ENCODE measurements at places on chromosomes 5 and 9.

DNA sequence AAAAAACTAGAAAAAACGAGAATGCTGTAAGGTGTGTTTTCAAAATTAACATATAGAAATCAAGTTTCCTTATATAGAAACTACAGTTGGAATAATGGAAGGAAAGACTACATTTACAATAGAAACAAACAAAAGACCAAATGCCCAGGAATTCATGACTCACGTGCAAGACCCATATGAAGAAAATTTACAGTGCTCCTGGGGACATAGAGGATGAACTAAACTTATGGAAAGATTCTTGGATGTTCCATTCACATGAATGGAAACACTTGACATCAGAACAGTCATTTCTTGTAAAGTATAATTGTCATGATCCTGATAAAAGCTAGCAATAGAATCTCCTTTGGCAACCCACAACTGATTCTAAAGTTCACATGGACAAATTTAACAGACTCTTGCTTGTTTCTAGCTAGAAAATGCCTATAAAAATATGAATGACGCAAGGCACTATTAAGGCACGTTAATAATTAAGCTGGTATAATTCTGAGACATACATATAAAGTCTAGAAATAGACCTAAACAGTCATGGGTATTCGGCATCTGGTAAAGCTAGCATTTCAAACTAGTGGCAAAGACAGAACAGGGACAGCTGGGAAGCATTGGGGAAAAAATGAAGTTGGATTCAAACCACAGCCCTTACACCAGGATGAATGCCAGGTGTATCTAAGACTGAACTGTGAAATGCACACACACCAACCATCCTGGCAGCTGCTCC is 5.1 kb upstream of the ZFP62 start:
- DNase-seq, result no peak

DNA sequence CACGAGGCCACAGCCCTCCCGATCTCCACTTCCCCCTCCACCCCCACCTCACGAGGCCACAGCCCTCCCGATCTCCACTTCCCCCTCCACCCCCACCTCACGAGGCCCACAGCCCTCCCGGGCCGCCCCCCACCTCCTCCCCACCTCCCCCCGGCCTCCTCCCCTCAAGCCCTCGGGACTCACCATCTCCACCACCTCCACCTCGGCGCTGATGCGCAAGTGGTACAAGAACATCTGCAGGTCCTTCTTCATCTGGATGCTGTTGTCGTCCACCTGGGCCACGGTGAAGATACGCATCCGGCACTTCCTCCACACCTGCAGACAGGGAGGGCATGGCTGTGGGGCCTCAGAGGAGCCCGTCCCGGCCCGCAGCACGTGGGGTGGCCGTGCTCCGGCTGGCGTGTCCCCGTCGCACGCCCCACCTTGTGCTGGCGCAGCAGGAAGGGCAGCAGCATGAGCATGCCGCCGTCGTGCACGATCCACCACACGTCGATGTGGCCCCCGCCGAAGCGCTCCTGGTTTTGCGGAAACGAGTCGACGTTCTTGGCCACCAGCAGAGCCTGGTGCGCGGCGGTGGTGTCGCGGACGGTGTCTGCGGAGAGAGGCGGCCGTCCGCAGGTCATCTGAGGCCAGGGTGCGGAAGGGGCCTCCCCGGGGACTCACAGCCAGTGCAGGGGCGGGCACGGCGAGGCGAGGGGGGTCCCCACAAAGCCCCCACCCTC is 48.0 kb downstream of the SLC12A7 start:
- no peak for DNase-seq

DNA sequence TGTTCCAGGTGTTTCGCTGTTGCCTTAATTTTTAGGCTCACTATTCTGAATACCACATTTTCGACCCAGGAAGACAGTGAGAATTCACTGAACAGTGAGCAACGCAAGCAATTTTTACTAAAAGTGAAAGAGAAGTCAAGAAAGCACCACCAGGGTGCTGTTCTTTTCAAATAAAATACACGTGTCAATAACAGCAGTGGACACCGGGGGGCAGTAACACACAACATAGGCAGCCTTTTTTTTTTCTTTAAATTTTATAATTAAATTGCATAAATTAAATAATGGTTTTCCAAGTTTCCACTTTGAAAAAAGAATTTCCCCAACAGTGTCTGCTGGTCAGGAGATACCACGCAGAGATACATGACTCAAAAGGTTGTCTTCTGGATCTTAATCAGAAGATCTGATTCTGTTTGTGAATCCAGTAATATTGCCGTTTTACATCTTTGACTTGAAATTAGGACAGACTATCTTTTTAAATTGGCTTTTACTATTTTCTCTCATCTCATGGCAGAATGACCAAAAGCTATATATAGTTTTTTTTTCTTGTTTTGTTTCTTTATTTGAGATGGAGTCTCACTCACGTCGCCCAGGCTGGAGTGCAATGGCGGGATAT is 47.1 kb upstream of the SH3GL2 start:
- peak; percentile 47 for DNase-seq

GRCh38 chr5:158951436-158952247 is 148.1 kb downstream of the EBF1 start:
- DNase-seq, result no peak

- no peak for DNase-seq
Measured at GRCh38 chr5:151483647-151484046, 36.2 kb downstream of the SLC36A1 start.

DNA sequence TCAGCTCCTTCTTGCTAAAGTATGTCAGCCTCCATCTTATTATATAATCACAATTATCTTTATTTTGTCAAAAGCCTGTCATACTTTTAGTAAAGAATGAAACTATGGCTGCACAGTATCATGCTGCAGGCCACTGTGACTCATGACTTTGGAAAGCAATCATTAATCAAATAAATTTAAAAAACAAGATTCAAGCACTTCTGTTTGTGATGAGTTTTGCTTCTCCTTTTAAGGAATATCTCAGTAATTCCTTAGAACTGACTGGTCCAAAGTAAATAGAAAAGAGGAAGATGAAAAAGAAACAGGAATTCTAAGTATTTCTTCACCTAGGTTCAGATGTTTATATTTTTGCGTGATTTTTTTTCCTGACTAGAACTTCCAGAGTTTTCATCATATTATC is 83.1 kb downstream of the EDIL3 start:
- DNase-seq, result no peak

- DNase-seq, result no peak
Measured at GRCh38 chr5:132446621-132447020, 44.0 kb downstream of the IRF1 start.

GRCh38 chr5:1913578-1913977 is 30.9 kb upstream of the IRX4 start:
- no peak for DNase-seq

GRCh38 chr5:142952229-142952628 is 182.1 kb downstream of the ARHGAP26 start:
- no peak for DNase-seq

DNA sequence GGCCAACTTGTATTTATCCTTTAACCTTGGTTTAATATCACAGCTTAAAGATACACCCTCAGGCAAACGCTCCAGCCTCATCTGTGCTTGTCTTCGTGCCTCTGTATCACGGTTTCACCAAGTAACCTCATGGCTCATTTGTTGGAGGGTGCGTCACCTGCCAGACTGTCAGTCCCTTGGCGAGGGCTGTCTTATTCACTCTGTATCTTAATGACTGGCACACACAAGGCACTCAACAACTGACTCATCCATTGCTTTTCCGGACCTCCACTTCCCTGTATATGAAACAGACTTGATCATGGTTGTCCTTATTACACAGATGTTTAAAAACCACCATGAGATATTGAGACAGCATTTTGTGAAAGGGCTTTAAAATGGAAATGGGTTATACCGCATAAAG is 28.0 kb downstream of the LCP2 start:
- DNase-seq, result peak; percentile 97

- no peak for DNase-seq
Measured at GRCh38 chr5:34707451-34708107, 51.5 kb downstream of the RAI14 start.

GRCh38 chr5:58114324-58114723 is 345.6 kb downstream of the PLK2 start:
- DNase-seq, result no peak

DNA sequence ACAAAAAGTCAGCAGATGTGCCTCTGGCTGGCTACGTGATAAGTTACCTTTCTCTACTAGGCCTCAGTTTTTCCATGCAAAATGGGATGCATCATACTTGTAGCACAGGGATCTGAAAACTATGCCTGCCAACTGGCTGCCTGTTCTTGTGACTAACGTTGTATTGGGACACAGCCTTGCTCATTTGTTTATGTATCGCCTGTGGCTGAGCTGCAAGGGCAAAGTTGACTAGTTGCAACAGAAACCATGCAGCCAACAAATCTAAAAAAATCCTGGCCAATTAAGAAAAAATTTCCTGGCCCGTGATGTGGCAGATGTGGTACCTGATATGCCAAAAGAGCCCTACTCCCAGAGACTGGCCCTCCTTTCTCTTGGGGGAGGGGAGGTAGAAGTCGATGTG is 131.3 kb downstream of the SEC61B start:
- peak; percentile 82 for DNase-seq

- no peak for DNase-seq
Measured at GRCh38 chr9:116372081-116372673, 218.6 kb downstream of the PAPPA start.

DNA sequence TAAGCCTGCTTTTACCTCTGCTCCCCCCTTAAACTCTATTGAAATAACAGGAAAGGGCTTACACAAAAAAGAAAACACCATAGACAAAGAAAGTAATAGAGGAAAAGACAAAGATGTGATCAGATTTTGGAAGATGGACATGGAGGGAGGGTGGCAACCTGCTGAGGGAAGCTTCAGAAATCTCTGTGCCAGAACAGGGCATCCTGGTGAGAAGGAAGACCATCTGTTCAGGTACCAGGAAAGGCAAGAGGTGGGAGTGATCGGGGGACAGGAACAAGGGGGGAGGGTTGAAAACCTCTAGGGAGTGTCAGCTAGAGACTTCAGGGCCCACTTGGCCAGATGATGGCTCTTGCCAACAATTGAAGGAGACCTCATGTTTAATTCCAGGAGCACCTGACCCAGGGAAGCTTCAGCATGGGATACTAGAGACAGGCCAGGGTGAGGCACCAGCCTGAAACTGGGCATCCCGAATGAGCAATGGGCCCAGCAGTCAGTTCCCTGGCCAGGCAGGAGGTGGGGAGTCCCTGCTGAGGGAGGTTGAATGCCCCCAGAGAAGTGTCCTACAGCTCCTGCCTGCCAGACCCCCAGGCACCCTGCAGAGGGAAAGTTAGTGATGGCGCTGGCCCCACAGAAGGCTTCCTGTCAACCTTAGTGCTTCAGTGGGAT is 8.2 kb downstream of the SQSTM1 start:
- DNase-seq, result no peak

DNA sequence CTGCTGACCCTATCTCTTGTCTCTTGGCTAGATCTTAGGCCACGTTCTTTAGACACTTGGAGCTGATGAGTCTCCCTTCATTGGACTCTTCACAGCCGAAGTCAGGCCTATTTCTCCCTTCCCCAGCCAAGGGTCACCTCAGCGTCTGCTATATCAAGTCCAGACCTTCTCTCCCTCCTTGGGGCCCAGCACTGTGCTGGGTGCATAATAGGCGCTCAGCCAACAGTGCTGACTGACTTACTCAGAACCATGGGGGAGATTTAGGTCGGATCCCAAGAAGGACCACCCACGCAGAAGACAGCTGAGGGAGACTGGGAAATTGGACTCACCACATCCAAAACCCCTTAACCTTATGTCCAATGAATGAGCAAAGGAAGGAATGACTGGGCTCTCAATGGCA is 5.6 kb upstream of the AMBP start:
- DNase-seq, result no peak

DNA sequence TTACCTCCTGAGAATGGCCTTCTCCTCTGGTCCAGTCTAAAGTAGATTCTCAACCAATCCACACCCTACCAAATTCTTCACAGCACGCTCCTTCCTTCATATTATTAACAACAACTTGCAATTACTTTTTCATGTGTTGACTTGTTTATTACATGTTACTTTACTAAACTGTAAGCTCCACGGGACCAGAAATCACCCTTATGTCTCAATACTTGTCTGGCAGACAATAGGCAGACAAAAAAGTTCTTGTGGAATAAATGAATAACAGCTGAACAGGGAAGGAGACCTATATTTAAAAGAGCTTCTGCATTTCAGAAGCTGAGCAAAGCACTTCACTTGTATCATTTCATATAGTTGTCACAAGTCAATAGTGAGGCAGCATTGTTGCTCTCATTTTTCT is 5.7 kb upstream of the WWC1 start:
- peak; percentile 18 for DNase-seq

DNA sequence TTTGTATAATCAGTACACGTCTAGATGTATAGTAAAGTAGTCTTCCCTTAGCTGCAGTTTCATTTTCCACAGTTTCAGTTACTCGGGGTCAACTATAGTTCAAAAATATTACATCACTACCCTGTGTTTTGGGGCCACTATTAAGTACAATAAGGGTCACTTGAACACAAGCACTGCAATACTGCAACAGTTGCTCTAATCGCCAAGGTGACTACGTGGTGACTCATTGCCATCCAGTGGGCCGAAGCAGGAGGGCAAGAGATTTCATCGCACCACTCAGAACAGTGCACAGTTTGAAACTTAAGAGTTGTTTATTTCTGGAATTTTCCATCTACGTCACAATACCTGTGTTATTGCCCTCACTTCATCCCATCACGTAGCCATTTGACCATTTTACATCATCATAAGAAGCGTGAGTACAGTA is at the start of gene ARL14EPL:
Gene ARL14EPL (plus strand): TSS at position 379 of the 424 bp plus-strand sequence. CDS start 18,994 bp downstream, outside the sequence.
- peak; percentile 83 for DNase-seq

DNA sequence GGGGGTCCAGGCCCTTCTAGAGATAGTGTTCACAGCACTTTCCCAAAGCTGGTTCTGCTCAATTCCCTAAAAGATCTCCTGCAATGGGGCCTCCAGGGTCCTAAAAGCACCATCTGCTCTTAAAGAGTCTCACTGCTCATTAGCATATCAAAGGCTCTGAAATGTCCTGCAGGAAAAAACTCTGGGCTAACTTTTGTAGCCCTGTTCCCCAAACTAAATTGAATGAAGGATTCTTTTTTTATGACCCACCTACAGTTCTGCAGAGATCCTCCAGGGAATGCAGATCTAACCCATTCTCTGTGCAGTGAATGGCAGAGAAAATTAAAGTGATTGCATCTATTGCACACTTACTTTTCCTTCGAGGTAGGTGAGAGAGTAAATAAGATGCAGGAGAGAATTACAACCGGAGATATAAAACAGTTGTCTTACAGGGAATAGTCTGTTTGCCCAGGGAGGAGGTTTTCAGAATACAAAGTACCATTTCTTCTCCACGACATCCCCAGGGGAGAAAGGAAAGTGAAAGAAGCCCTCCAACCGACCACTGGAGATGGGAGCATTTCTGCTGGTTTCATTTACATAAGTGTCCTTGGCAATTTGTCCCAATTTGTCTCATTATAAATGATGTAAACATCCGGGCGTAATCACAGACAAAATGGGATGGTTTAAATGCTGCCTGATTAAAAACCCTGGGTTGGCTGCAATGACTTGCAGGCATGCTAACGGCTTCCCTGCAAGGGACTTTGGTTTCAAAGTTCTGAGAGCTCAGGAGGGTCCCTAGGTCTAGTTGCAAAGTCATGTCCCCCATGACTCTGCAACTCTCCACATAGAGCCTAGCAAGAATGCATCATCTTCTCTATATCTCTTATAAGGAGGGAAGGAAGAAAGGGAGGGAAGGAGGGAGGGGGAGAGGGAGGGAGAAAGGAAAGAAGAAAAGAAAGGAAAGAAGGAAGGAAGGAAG is 114.0 kb downstream of the KCNIP1 start:
- DNase-seq, result peak; percentile 66

GRCh38 chr9:127667127-127667844 is 39.5 kb upstream of the CFAP157 start:
- DNase-seq, result peak; percentile 7
